ENCODE measurements at places on chromosomes 1 and 21.

DNA sequence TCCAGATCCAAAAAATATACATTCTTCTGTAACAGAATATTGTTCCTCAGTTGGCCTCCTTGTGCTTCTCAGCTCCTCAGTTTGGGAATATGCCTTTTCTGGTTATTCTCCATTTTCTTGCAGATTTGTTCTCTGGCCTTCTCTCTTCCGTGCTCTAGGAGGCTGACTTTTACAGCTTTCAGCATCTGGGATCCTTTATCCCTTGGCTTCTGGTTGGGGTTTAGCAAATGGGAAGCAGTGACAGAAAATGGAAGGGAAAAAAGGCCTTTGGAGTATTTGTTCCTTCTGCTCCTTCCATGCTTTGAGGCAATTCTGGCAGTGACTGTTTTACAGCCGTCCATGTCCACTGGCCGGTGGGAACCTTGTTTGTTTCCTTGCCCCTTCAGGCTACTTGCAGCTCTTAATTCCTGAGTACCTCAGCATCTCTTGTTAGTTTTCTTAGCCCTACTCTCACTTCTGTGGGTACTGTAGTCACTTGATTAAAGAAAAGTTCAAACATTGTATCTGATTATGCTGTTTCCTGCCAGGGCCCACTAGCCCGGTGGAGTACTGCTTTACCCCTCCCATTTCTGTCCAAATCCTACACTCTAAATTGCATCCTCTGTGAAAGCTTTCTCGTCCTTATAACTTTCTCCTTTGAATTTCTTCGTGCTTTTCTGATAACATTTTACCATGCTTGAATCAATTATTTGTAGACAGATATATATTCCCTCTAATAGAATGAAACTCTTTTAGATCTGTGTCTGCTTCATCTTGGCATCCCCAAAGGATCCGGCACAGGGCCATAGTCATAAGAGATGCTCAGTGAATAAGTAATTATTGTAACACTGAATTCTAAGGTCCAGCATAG is 118.2 kb downstream of the OSBPL9 start:
- no peak for DNase-seq

DNA sequence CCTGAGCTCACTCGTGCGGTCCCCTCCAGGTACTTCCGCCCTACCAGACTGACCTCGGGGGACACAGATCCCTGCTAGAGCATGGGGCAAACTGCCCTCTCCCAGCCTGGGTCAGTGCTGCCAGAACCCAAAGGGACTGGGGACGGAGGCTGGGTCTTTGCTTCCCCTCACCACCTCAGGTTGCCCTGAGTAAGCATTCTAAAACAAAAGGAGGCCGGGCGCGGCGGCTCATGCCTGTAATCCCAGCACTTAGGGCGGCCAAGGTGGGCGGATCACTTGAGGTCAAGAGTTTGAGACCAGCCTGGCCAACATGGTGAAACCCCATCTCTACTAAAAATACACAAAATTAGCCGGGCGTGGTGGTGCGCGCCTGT is 108.4 kb downstream of the SPSB1 start:
- DNase-seq, result no peak

DNA sequence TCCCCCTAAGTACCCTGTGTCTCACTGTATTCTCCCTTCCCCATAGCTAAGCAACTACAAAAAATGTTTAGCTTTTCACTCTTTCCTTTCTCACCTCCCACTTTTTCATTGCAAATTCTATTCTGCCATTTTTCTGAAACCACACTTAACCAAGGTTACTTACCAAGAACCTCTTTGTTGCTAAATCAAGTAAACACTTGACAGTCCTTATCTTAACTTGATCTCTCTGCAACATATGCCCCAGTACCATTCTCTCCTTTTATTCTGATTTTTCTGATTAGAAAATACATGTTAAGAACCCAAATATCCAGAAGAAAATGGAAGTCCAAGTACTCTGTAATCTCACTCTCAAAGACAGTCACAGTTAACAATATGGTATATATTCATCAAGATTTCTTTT is 16.0 kb downstream of the EVI5 start:
- DNase-seq, result no peak

DNA sequence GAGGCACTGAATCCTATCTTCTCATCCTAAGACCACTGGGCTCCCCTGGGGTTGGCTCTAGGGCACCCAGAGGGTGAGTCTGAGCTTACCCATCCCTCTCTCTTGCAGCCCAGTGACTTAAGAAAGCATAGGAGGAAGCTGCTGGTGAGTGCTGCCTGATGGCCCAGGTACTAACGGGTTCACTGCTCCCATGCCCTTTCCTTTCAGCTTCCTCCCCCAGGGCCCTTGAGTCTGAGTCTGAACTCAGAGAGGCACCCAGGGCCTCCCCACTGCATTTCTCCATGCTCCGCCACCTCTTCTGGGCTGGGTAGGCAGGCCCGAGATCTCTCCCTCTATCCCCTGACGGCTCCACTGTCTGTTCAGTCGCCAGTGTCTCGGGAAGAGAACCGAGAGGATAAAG is 29.7 kb downstream of the PPFIA4 start:
- no peak for DNase-seq

DNA sequence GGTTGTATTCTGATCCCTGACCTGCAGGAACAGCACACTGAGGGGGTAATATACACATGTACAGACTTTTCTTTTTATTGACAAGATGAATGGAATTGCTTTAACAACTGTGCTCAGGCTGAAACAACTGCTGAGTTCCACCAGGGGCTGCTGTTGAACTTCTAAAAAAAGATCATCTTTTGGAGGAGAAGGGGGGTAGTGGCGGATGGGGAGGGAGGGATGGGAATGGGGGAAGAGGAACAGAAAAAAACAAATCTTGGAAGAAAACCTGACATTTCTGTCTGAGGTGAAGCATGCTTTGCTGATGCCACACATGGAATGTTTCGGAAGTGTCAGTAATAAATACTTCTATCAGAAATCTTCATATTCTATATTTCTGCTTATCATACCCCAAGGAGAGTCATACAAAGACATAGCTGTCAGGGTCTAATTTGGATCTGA is 75.0 kb downstream of the RWDD3 start:
- DNase-seq, result peak; percentile 90

- no peak for DNase-seq
Measured at GRCh38 chr1:182257369-182258063, 134.1 kb downstream of the GLUL start.

DNA sequence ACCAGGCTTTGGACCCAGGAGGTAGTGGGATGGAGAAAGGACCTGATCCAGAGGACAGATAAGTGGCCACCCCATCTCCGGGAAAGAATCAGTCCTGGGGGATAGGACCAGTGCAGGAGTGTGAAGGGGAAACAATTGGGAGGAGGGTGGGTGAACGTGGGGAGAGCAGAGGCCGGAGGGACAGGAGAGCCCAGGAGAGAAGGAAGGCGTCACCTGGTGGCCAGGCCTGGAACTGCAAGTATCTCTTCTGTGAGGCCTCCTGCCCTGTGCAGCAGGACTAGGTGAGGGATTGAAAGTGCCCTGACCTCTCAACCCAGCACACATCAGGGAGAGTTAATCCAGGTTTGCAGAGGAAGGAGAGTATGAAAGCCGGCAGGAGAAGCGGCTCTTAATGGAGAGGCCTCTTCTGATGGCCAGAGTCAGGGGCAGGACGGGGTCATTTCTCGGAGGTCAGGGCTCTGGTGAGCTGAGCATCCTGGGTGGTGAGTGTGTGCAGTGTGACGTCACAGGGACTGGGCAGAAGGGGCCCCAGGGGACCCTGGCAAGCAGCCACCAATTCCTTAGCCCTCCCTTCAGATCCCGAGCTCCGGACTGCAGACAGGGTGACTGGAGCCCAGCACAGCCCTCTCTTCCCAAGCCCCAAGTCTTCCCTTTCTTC is 9.2 kb upstream of the LAD1 start:
- DNase-seq, result peak; percentile 79

- DNase-seq, result no peak
Measured at GRCh38 chr1:109762821-109763645, 690 bp downstream of the EPS8L3 start.
